ENCODE measurements at places on chromosomes 12 and 14. TPM values are rescaled to one million over a fixed set of nuclear protein-coding genes. Genes with fewer than 3 reads are reported as not detected.

DNA sequence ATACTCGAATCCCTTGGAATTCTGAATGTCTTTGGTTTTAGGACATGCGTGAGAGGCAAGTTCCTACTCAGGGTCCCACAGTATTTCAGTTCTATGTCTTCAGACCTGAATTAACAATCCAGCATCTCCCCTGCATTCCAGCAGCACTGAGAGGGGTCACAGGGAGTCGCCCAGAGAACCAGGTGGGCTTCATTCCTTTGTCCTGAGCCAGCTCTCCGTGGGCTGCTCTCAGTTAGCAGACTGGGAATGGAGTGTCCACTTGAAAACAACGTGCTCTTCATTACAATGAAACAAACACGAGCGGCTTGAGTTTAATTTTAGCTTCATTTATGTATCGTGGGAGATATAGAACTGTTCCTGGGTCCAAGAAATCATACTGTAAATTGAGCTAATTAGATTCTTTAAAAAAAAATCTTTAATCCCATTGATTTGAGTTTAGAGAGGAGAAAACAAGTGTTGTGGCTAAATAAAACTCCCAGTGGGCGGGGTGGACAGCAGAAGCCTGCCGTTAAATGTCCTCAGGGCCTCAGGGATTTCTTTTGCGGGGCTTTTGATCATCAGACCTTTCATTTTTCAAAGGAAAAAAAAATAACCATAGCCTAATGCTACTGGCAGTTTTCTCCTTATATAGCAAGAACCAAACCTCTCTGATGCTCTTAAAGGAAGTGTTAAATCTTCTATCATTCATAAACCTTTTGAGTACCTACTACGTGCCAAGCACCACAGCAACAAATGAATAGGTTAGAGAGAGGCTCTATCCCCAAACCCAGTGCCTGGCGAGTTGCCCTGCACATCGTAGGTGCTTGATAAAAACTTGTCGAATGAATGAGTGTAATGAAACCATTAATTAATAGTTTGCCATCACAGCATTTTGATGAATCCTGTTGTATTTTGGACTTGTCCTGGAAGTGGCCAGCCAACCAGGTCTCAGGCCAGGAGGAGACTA lies 140.4 kb downstream of the CHST11 start:
- DNase-seq: no peak

DNA sequence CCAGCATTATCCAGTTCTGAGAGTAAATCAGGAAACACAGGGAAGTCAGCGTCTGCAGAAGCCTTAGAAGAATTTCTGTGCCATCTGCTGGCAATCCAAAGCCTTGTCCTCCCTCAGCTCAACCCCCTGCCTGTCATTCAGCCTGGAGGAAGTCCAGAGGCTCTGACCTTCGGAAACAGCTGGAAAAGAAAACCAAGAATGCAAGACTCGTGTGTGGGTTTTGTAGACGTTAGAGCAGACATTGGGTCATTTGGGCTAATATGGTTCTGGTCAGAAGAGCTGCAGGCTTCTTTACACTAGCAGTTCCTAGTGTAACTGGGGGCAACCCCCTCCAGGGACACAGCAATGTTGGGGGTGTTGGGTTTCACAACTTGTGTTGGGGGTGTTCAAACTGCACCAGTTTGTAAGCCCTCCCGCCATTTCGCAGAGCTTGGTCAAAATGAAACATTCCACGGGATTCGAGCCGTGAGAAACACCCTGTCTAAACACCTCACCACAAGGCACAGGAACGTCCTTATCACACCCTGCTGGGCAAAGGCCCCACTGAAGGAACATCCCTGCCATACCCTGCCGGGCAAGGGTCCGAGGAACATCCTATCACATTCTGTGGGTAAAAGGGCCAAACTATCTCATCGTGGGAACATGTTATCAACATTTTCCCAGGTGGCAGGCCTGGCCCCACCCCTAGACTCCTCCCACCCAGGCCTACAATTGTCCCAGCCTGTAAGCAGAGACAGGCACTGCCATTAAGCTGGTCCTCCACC lies 21.0 kb upstream of the SERPINA4 start:
- DNase-seq: no peak

REP15 gene
- not detected for total RNA-seq

SYCP3 gene
- total RNA-seq: not detected

All from activated CD4-positive, alpha-beta T cell treated with anti-CD3 and anti-CD28 coated beads for 36 hours (primary cell).